ENCODE measurements at places on chromosomes 2 and 18.

DNA sequence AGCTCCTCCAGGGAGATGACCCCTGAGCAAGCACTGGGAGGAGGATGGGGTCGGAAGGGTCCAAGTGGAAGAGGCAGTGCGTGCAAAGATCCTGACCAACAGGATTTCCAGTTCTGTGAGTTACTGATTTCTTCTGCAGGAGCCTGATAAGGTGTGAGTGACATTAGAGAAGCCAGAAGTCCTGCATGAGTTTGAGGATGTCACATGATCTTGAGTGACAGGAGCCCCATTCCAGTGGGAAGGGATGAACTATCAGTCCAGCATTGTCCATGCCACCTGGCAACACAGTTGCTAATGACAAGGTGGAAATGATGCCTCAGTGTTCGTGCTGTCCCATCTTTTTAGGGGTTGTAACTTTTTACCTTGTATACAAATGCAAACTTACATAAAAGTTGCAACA is 285.1 kb upstream of the HDAC4 start:
- DNase-seq = no peak

DNA sequence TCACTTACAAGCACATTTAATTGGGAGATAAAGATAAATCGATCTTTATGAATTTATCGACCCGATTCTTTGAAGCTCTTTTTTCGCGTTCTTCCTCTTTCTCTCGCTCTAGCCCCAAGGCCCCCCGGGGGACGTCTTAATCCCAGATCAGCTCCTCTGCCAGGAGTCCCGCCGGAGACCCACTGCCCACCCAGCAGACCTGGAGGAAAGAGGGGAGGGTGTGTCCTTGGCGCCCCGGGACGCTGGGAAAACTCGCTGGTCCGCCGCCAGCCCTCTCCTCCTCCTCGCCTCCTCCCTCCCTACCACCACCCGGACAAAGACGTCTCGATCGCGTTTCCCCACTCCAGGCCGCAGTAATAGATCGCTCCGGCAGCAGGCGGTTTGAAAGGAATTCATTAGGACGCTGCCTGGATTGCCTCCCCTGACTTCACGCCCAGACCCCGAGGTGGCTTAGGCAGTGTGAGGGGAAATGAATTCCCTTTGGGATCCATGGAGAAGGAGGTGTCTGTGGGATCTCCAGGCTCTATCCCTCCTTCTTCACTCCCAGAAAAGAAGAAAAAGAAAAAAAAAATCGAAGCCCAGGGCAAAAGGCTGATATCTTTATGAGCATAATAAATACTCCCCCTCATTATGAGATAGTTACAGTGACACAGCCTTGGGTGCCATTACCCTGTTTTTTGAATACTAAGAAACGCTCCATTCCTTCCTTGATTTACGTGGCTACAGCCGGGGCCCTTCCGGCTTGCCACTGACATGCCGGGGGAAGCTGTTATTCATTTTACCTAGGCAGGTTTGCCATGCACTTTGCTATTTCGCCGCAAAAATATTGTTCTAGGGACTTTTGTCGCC is 1.8 kb upstream of the GBX2 start:
- peak; percentile 38 for DNase-seq

DNA sequence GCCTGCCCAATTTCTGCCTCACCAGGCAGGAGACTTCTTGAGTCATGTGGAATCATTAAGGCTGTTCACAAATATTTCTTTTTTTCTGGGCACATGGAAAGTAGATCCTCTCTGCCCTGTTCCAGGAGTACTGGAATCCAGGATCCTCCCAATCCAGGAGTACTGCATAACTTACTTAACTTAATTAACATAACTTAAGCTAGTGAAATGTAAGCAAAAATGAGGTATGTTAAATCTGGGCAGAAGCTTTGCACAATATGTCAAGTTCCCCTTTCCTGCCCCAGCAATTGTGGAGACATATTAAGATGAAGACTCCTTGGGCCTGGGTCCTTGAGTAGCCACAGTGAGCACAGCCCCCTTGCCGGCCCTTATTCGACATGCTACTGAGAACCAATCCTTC is 3.2 kb downstream of the CD207 start:
- DNase-seq = no peak

DNA sequence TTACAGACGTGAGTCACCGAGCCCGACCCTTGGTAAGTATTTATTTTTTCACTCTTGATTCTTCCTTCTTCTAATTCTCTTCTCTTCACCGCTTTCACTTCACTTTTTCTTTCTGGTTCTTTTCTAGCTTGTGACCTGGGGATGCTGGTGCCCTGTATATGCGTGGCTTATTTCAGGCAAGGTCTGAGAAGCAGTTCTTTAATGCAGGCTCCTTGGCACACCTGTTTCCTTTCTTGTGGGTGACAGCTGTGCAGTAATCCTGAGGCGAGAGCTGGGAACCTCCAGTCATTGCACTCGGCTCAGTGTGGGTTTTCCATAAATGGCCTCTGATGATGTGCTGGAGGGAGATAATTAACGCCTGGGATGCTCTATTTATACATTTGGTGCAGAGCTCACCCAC is 193.8 kb downstream of the TSN start:
- no peak for DNase-seq

GRCh38 chr2:143728498-143728897 is 599.3 kb downstream of the ARHGAP15 start:
- DNase-seq = no peak

GRCh38 chr2:142769761-142770160 is 107.7 kb upstream of the KYNU start:
- DNase-seq = no peak
